Muscle of leg (tissue), 16 donors: ENCODE measurements at places on chromosomes 5 and 9.
A peak's percentile ranks its signal among the peaks of the same experiment; 100 is the strongest.

- DNase-seq = no peak
Measured at GRCh38 chr5:179381691-179382090, 36.4 kb upstream of the ADAMTS2 start.

DNA sequence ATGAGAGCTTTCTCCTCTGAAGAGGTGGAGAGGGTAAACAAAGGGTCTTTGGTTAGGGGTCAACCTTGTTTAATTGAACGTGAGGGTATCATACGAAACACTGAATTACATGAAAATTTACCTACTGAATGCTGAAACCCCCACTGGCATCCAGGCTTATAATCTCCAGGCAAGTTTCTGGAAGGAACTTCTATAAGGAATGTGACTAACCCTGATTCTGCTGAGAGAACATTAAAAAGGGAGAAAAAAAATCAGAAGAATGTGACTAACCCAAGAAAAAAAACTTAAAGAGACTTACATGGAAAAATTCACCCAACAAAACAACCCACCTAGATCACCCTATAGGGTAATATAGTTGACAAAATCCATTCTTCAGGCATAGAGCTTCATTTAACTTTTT lies 55.5 kb downstream of the APC start:
- DNase-seq = no peak

DNA sequence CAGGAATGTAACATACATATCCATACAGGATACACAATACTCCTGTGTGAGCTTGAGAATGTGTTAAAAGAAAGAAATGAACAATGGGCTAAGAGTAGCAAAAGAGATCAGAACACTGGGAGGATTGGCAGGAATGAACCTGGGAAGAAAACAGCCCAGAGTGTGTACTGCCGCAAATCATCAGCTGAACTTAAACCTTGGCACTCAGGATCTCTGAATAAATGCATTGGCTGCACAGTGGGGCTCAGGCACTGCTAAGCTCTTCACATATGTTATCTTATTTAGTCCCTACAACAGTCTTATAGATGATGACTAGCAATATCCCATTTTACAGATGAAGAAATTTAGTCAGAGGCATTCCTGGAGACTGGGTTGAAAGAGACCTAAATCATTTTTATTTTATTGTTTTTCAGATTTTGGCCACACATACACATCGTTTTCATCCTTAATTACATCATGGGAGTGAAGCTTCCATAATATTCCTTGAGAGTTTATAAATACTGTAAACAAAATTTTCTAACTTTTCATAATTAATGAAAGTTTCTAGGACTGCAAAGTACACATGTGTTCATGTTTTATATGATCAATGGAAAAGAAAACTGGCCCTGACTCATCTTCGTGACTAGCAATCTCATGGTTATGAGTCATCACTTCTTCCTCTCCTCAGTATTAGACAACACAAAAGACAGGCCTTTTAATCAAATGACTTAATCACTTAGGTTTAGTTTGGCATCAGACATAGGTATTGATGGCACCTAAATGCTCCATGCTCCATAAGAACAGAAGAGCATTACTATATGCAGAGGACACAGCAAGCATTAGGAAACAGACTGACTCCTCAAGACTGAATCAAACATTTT lies 59.2 kb downstream of the CDH18 start:
- DNase-seq = peak; percentile 9

DNA sequence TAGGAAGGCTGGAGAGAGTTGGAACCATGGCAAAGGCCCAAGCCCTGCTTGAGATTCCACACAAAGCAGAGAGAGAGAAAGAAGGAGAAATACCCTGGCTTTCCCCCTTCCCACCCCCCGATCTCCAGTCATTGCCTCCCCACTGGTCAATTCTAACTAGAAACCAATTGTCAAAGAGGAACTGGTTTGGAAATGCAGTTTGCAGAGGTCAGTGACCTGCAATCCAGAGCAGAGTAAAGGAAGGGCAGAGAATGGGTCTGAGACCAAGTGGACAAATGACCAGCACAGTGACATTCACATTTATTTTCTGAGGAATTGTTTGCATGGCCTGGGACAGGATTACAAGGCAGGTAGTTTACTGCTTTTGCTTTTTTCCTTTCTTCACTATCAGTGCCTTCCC lies 37.5 kb upstream of the ZFYVE16 start:
- no peak for DNase-seq

GRCh38 chr9:100105861-100106260 lies 6.8 kb downstream of the INVS start:
- no peak for DNase-seq

DNA sequence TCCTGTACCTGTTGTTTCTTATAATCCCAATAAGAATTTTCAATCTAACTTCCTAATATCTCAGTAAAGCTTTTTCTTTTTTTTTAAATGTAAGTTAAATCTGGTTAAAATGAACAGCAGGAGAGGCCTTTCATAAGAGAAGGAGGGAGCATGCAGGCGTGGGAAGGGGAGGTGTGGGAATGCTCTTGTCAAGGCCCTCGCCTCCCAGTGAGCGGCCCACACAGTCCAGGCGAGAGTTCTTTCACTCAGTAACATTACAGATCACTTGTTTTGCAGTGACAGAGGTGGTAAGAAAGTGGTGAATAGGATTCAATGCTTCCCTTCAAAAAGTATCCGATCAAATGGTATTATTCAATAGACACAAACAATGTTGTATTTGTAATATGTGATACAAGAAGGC lies 125.0 kb downstream of the EPB41L4A start:
- no peak for DNase-seq

GRCh38 chr5:177344891-177345290 lies 6.6 kb downstream of the LMAN2 start:
- DNase-seq = no peak

GRCh38 chr5:154143211-154143641 lies 47.3 kb upstream of the GALNT10 start:
- no peak for DNase-seq

DNA sequence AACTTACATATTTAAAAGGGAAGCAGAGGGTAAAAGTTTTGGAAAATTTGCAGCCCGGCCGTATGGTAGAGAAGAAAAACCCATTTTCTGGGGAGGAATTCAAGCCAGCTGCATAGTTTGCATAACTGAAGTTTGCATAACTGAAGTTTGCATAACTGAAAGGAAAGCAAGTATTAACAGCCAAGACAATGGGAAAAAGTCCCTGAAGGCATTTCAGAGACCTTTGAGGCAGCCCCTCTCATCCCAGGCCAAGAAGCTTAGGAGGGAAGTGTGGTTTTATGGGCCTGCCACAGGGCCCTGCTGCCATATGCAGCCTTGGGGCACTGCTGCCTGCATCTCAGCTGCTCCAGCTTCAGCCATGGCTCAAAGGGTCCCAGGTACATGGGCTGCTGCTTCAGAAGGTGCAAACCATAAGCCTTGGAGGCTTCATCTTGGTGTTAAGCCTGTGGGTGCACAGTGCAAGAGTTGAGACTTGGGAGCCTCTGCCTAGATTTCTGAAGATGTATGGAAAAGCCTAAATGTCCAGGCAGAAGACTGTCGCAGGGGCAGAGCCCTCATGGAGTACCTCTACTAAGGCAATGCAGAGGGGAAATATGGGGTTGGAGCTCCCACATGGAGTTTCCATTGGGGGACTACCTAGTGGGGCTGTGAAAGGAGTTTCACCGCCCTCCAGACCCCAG lies 36.9 kb upstream of the CXCL14 start:
- no peak for DNase-seq

DNA sequence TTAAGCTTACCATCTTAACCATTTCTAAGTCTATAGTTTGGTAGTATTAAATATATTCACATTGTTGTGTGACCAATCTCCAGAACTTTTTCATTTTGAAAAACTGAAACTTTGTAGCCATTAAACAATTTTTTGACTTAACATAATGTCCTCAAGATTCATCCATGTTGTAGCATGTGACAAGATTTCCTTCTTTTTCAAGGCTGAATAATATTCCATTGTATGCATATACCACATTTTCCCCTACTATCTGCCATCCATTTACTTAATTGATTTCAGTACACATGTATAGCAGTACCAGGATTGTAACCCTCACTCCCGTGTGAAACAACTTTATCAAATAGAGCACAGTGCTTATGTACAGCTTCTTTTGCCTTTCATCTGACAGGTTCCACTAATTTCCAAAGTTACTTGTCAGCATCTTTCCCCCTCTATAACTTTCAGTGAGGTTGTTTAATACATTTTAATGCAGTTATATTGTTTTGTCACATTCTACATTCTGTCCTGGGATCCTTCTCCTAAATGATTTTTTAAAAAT lies 7.4 kb upstream of the GNPDA1 start:
- DNase-seq = no peak

DNA sequence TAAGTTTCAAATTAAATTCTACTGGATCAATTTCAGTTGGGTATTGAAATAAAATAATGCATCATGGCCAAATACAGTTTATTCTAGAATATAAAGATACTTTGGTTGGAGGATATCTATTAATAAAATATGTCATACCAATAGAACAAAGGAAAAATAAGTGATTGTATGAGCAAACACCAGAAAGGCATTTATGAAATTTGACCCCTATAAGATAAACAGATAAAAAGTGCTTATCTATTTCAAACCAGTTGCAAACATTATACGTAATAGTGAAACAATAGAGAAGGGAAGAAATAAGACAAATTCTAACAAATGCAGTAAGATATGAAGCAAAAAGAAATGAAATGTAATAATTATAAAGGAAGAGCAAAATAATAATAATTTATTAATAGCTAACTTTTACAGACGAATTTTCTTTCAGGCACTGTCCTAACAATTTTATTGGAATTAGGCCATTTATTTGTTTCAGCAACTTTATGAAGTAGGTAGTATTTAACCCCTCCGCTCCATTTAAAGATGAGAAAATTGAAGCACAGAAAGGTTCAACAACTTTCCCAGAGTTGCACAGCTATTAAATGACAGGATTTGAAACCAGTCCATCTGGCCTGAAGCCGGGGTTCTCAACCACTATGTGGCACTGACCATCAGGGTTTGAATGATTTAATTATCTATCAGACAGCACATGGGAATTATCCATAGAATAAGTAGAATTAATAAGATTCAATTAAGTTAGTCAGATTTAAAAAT lies 20.8 kb downstream of the ANKRD55 start:
- DNase-seq = no peak

GRCh38 chr5:34772267-34773098 lies 66.5 kb upstream of the TTC23L start:
- DNase-seq = no peak

GRCh38 chr9:127426756-127427155 lies 2.6 kb downstream of the ZNF79 start:
- DNase-seq = no peak

GRCh38 chr5:37696190-37697021 lies 143.4 kb downstream of the GDNF start:
- DNase-seq = no peak

GRCh38 chr5:146703899-146704298 lies 174.7 kb downstream of the PPP2R2B start:
- no peak for DNase-seq

DNA sequence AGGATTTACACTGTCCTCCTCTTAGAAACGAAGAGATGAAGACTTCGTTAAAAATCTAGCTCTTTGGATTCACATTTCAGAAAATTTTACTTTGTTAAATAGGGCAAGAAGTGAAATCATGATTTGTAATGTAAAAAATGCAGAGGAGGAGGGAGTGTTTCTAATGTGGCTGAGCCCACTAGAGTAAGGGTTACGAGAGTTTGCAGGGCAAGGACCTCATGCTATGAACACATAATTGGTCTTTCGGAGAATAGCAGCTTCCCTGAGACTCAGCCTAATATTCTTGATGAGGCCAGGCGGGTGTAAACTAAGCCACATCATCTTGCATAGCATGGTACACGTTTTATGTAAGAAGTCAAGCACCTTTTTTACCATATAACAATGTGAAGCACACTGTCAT lies 191.0 kb upstream of the ADAMTS16 start:
- DNase-seq = no peak
